Caco-2 (cell line): ENCODE measurements at places on chromosomes 5 and 9.

GRCh38 chr9:91164724-91165520, 196.8 kb downstream of the AUH start:
- no peaks in the 10 kb centered on the region for H3K36me3 ChIP-seq
- no peak overlapping the region for H3K4me3 ChIP-seq
- H3K27me3 ChIP-seq = no peaks in the 10 kb centered on the region
- H3K27ac ChIP-seq = no peak overlapping the region
- peak; percentile 82 for DNase-seq

DNA sequence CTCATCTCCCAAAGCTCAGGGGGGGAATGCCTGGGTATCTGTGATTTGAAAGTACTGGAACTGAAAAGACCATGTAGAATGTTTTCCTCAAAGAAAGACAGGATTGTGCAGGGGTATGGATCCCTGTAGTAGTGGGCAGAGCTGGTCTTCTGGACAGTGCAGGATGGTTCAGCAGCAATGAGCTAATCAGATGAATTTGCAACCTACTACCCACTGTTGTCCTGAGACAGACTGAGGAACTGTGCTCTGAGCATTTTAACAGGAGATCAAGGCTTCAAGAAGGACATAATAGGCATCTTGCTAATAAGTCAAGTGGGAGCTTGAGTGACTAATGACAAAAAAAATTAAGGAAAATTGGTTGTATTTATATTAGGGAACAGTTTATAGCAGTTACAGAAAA, 61.7 kb downstream of the FYB1 start:
- H3K4me1 ChIP-seq = no peaks in the 10 kb centered on the region
- no peak overlapping the region for H3K27ac ChIP-seq
- no peaks in the 10 kb centered on the region for H3K36me3 ChIP-seq
- H3K4me3 ChIP-seq = no peak overlapping the region

DNA sequence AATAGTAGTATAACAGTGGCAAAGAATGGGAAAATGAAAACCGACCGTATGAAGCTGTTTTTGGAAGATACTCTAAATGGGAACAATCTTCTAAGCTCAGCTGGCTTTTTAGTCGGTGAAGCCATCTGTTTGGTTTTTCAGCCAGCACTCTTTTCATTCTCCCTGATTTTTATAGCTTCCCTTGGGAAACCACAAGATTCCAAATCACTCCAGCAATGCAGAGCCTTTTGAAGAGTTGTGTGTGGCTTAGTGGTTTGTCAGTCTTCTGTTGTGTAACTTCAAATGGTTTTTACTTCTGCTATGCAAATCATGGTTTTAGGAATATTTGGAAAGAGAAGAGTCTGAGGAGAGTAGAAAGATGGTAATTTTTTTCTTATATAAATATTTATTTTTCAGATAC, 180.7 kb downstream of the KDM4C start:
- H3K36me3 ChIP-seq = no peaks in the 10 kb centered on the region
- no peak overlapping the region for H3K4me3 ChIP-seq
- H3K27ac ChIP-seq = no peak overlapping the region
- H3K4me1 ChIP-seq = peaks cover 1% of the 10 kb centered on the region; the same call in 1 of the 2 replicates

DNA sequence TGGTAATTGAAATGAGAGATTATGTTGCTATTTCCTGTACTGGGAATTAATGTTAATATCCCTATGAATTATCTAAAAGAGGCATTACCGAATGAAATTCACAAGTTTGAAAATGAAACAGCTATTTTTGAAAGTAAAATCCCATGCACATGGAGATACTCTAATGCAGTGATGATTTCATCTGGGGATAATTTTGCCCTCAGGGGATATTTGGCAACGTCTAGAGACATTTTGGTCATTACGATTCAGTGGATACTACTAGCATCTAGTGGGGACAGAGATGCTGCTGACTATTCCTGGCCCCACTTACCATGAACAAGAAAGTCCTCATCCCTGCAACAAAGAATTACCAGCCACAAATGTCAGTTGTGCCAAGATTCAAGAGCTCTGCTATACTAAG, 500.9 kb downstream of the EFNA5 start:
- H3K4me3 ChIP-seq = no peak overlapping the region
- no peak for DNase-seq
- no peaks in the 10 kb centered on the region for H3K4me1 ChIP-seq
- H3K27ac ChIP-seq = no peak overlapping the region
- no peaks in the 10 kb centered on the region for H3K27me3 ChIP-seq

GRCh38 chr5:139415221-139415861, 11.5 kb upstream of the SPATA24 start:
- H3K36me3 ChIP-seq = no peaks in the 10 kb centered on the region
- no peak overlapping the region for H3K27ac ChIP-seq
- H3K27me3 ChIP-seq = no peaks in the 10 kb centered on the region

DNA sequence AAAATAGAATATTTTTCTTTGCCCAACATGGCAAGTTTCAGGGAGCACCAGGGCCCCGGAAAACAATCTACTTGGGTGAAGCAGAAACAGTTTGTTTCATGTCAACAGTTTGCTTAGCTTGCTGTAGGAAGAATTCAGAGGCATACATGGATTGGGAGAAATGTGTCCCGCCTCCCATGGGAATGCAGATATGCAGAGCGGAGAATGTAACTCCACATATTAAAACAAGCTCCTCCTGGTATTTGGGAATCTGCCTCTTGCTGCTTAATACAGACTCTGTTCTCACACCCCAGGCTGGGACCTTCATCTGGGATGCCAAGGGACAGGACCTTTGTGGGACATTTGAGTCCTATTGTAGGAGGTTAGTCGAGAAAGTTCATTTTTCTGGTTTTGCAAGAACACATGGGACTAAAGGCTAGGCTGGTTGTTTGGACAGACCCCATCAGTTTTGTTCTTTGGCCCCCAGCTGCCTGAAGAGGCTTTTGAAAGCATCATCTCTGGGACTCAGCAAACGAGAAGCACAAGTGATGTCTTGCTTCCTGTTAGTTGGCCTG, 220.5 kb upstream of the ADRA1B start:
- H3K4me1 ChIP-seq = no peaks in the 10 kb centered on the region
- no peak overlapping the region for H3K4me3 ChIP-seq
- no peaks in the 10 kb centered on the region for H3K27me3 ChIP-seq
- H3K36me3 ChIP-seq = no peaks in the 10 kb centered on the region
- DNase-seq = no peak
- no peak overlapping the region for H3K27ac ChIP-seq

DNA sequence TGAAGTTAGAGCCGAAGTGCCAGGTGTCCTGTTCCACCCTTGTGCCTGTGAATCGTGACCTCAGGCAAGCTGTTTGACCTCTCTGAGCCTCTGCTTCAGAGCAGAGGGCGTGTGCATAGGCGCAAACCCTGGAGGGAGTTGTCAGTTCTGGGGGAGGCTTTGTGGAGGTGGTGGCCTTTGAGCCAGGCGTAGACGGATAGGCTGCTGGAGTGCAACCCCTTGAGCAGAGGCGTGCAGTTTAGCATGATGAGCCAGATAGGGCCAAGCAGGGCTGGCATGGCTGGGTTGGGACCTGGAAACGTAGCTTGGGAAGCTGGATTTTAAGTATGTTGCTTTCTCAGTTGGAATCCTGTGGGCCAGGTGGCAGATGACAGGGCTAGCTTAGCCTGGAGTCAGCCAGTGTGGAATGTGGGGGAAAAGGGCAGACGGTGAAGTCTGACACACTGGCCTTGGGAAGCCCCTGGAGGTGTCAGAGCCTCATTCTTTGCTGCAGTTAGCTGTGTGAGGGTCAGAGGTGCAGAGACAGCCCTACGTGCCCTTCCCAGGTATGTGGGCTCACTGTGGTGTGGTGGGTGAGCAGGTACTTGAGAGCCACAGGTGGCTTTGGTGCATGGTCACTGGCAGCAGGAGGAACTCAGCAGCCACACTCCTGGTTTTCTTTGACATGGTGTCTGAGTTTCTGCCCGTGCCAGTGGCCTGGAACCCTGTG, 93.4 kb downstream of the DAB2IP start:
- H3K27ac ChIP-seq = no peak overlapping the region
- DNase-seq = no peak
- no peaks in the 10 kb centered on the region for H3K36me3 ChIP-seq
- H3K27me3 ChIP-seq = no peaks in the 10 kb centered on the region
- H3K4me3 ChIP-seq = no peak overlapping the region

DNA sequence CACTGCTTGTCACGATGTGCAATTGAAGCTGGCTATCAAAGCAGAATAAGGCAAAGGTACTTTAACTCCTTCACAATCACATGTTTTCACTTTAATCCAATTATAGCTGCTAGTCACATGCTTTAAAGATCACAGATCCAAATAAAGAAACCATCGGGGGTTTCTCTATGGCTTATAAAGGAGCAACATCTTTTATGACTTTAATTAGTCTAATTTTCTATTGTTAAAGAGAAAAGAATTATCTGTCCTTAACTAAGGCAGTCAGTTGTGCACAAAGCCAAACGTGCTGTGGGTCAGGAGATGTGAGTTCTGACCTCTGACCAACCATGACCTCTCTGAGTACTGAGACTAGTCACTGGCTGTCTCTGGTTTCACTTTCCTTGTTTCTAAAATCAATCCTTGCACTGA, 561.1 kb downstream of the RAB3C start:
- no peak overlapping the region for H3K27ac ChIP-seq
- no peak for DNase-seq
- H3K36me3 ChIP-seq = no peaks in the 10 kb centered on the region
- H3K27me3 ChIP-seq = no peaks in the 10 kb centered on the region
- H3K4me3 ChIP-seq = no peak overlapping the region
- H3K4me1 ChIP-seq = peaks cover 8% of the 10 kb centered on the region

GRCh38 chr5:2738700-2739359, 12.6 kb downstream of the IRX2 start:
- no peak for DNase-seq
- no peaks in the 10 kb centered on the region for H3K27me3 ChIP-seq
- no peaks in the 10 kb centered on the region for H3K36me3 ChIP-seq
- peaks cover 16% of the 10 kb centered on the region for H3K4me1 ChIP-seq

DNA sequence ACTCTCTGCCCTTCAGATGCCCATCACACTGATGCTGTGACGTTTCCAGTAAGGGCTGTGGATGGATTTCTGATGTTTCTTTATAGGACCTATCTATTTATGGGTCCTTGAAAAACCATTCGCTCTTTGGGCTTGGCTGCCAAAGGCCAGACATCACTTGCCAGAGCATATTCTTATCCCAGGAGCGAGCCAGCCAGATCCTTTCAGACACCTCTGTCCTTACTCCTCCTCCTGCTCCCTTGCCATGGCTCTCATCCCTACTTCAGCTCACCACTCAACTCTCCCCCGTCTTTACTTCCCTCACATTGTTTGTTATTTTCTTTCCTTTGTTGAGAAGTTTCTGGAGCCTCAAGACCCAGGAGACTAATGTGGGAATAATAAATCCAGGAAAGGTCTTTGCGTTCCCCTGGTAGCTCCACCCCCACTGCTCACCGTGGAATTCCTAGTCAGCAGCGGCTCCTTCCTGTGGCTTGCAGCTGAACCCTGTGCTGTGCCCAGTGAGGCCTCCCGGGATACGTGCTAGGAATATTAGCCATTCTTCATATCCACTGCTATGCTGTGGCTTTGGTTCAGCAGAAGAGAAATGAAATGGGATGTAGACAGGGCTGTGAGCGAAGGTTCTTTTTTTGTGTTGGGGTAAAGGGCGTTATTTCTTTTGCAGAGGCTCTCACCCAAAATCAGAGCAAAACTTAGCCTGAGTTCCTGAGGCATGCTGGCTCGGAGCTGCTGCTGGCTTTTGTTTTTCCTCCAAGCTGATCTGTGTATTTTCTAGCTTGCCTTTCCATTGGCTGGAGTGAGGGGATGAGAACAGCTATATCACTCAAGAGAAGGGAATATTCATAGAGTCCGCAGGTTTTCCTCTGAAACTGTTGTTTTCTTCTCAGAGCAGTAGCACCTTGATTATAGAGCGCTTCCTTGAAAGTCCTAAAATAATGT, 171.1 kb downstream of the SAXO1 start:
- H3K4me3 ChIP-seq = no peak overlapping the region
- no peaks in the 10 kb centered on the region for H3K36me3 ChIP-seq
- H3K27ac ChIP-seq = no peak overlapping the region
- DNase-seq = no peak
- no peaks in the 10 kb centered on the region for H3K27me3 ChIP-seq

- H3K4me1 ChIP-seq = peaks cover 4% of the 10 kb centered on the region; the same call in 1 of the 2 replicates
- H3K4me3 ChIP-seq = peak overlapping the region; percentile 56
- H3K27ac ChIP-seq = peak overlapping the region; percentile 51
- no peak for DNase-seq
- no peaks in the 10 kb centered on the region for H3K36me3 ChIP-seq
Measured at GRCh38 chr5:138438003-138438723, 694 bp upstream of the REEP2 start.

DNA sequence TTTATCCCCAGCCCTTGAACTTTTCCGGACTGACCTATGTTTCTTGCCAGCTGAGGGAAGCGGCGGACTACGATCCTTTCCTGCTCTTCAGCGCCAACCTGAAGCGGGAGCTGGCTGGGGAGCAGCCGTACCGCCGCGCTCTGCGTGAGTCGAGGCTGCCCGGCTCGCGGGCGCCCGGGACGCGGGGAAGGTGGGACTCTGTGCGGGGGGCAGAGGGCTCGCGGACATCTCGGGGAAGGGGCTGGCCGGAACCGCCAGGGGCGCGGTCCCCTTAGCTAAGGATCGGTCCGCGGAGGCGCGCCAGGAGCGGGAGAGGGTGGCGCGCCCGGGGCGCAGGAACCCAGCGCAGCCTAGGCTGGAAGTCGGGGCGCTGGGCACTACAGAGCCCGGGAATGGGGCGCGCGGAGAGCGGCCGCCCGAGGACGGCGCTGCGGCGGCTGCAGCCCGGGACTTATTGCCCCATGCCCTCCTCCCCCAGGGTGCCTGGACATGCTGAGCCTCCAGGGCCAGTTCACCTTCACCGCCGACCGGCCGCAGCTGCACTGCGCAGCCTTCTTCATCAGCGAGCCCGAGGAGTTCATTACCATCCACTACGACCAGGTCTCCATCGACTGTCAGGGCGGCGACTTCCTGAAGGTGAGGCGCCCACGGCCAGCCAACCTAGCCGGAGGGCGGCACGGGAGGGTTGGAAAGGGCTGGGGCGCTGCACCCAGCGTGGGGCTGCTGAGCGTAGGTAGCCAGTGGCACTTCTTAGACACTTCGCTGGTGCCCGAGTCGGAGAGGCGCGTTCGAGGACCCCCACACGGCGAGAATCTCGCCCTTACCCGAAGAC, 922 bp downstream of the CRHBP start:
- no peak overlapping the region for H3K4me3 ChIP-seq
- no peak overlapping the region for H3K27ac ChIP-seq
- H3K36me3 ChIP-seq = no peaks in the 10 kb centered on the region

DNA sequence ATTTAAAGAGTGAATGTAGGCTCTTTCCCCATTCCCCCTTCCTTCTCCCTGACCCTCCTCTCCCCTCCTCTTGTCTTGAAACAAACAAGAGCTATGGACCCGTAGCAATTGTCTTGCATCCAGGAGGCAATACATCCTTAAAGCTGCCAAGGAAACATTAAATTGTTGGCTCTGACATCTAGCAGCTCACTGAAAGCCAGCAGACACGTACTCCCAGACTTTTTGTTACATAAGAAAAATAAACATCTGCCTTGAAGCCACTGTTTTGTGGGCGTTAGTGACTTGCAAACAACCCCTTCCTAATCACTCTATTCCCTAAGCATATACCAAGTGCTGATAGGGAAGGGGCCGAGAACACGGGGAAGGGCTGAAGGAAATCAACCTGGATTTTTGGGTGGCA, 8.6 kb downstream of the SLC45A2 start:
- no peak overlapping the region for H3K4me3 ChIP-seq
- no peaks in the 10 kb centered on the region for H3K36me3 ChIP-seq
- H3K4me1 ChIP-seq = no peaks in the 10 kb centered on the region
- H3K27ac ChIP-seq = no peak overlapping the region

GRCh38 chr5:490116-491106, 33.8 kb downstream of the SLC9A3 start:
- H3K27ac ChIP-seq = no peak overlapping the region
- DNase-seq = no peak
- no peak overlapping the region for H3K4me3 ChIP-seq
